ENCODE measurements at places on chromosomes 7 and 10.

DNA sequence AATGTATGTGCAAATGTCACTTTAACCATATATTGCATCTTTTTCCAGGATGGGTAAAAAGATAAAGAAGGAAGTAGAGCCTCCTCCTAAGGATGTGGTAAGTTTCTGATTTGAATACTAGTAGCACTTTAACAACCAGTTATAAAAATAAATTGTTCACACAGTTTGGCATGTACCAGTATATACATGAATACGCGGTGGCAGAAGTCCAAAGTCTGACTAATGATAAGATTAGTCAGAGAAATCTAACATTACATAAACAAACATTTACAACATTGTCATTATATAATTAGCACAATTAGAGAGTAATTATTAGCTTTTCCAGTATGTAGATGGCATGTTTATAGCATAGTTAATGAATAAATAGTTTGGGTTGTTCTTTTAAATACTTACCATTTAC, 4.1 kb downstream of the ARMC3 start:
- DNase-seq = no peak

GRCh38 chr10:9097206-9097990, 1042.9 kb downstream of the GATA3 start:
- no peak for DNase-seq

- no peak for DNase-seq
These were observed 19.5 kb downstream of the LMOD2 start for GRCh38 chr7:123675181-123675473.

- DNase-seq = no peak
These were observed 11.2 kb downstream of the KCNMA1 start for GRCh38 chr10:77626266-77626935.

- no peak for DNase-seq
These were observed 515.7 kb upstream of the GALNT17 start for GRCh38 chr7:70616211-70616610.

GRCh38 chr7:124124201-124124600, 91.3 kb upstream of the TMEM229A start:
- DNase-seq = no peak

- no peak for DNase-seq
These were observed 1336.0 kb upstream of the CELF2 start for GRCh38 chr10:9681655-9682054.

DNA sequence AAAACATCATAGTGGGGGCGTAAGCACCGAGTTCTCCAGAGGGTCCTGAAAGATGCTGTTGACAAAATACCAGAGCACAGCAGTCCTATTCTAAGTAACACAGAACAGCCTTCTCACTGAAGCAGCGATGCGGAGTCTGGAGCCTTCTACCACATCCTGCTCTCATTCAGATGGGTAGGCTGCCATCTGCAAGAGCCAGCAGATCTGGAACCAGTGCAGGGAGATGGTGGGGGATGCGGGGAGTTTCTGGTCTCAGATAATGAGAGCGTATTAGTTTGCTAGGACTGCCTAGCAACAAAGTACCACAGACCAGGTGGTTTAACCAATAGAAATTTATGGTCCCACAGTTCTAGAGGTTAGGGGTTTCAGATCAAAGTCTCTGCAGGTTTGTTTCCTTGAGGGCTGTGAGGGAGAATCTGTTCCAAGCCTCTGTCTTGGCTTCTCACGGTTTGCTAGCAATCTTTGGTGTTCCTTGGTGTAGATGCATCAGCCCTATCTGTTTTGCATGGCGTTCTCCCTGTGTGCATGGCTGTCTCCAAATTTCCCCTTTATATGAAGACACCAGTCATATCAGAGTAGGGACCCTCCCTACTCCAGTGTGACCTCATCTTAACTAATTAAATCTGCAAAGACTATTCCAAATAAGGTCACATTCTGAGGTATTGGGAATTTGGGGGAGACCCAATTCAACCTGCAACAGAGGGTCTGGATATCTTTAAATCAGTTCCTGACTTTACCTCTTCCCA, 52.0 kb upstream of the STEAP1B start:
- no peak for DNase-seq

- no peak for DNase-seq
These were observed 148.6 kb downstream of the GRM3 start for GRCh38 chr7:86792260-86792659.

GRCh38 chr7:112487457-112488263, 6.9 kb downstream of the LSMEM1 start:
- no peak for DNase-seq

GRCh38 chr10:28248092-28248491, 54.8 kb downstream of the MPP7 start:
- no peak for DNase-seq

DNA sequence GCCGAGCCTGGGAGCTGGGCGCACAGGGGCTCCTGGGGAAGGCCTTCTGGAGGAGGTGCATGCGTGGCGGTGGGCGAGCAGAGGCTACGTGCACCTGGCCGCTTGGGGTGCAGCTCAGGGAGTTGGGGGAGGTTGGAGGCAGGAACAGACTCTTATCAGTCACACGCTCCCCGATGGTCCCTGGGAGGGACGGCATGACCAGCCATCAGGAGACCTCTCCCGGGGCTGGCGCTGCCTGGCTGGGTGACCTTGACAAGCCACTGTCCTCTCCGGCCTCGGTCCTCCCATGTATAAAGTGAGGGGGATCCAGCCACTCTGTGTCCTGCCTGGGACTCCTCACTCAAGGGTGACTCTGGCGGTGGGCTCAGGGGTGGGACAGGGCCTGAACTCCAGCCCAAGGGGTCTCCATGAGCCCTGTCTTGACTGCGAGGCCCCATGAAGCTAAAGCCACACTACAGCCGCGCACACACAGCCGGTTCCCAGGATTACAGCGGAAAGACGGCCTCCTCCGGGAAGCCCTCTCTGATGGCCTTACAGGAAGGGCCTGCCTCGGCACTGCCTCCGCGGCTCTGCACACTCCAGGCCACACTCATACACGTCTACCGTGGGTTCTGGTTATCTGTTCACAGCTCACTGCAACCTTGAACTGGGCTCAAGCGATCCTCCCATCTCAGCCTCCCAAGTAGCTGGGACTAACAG, 2.3 kb downstream of the TMEM184A start:
- DNase-seq = no peak

Data from erythroblast (primary cell).